NK-92 treated with Interleukin-12 subunit alpha and Interleukin-12 subunit beta, amount 100 ng/mL, for 24 hours (cell line): ENCODE measurements at places on chromosomes 5 and 9.

- DNase-seq = no peak
Observed at GRCh38 chr5:143065996-143066522, 295.9 kb downstream of the ARHGAP26 start.

DNA sequence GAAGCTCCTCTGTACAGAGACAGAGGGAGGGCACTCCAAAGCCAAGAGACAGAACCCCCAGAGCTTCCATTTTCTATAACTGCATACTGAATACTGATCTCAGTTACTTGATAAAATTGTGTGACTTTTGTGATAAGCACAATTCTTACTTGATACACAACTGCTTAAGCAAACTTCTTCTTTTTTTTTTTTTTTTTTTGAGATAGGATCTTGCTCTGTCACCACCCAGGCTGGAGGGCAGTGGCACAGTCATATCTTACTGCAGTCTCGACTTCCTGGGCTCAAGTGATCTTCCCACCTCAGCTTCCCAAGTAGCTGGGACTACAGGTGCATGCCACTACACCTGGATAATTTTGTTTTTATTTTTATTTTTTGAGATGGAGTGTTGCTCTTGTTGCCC lies 252.1 kb upstream of the ZNF608 start:
- DNase-seq = no peak

- DNase-seq = no peak
Observed at GRCh38 chr5:932628-933250, 40.1 kb downstream of the TRIP13 start.

DNA sequence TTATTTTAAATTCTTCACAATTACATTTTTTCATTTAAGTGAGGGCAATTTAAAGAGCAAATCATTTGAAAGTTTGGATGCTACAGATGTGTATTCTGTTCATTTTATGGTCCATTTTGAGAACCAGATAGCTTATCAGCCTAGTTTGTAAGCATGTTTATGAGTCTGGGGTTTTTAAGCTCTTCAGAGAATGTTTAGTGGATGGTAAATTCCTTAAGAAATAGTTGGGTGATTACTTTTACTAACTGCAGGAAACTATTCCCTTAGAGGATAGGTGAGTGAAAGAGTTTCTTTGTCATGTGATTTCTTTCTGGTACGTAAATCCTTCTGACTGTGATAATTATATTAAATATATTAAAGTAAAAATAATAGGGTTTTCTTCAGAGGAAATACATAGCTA lies 17.6 kb downstream of the RASGRF2 start:
- DNase-seq = no peak

DNA sequence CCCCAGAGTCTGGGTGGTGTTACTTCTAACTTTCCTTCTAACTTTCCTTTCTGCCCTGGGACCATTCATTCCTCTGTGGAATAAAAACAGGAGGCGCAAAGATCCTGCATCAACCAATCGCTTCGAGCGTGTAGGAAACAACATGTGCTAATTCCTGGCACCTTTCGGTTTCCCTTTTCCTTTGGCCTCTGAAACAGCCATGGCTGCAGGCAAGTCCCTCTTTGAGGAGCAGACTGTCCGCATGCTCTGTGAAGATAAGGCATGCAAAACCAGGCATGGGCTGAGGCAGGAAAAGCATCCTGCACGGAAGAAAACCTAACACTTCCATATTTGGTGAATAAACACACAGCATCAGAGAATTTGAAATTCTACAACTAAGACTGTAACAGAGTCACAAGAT lies 128.3 kb downstream of the HSD17B3 start:
- DNase-seq = no peak

DNA sequence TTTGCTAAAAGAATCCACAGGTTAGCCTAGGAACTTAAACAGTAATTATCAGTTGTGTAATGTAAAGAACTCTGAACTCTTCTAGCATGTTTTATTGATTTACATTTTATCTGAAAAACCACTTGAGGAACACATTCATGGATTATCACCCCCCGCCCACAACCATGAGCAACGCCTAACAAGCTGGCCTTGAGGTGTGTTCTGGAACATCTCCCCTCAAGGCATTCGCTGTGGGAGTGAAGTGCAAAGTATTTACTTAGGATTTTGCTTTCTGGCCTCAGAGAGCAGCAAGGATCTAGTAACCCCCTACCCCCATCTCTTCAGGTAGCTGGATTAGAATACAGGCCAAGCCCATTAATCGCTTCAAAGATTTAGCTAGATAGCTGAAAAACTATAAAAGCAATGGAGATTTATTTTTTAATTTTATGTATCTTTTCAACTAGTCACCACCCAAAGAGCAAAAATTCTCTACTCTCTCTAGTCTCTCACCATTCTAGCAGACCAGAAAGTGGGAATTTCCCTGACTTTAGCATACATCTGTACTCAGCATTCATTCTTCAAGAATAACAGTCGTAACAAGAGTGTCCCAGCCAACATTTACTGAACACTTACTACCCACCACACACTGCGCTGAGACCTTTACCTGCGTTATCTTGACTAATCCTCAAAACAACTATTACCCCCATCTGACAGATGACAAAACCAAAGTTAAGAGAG lies 37.2 kb downstream of the DDX31 start:
- no peak for DNase-seq

DNA sequence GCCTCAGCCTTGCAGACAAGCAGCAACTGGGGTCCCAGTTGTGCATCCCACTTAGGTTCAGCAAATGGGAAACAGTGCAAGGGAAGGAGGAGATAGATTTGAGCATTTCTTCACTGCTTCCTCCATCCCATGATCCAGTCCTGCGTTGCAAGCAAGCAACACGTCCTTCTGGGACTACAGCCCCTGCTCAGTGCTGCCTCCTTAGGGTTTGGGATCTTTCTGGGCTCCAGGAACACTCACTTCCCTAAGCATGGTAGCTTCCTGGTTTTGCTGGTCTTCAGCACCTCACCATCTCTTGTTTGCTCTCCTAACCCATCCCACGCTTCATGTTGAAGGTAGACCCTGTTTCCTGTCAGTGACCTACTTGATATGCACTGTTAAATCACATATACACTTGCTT lies 444.7 kb downstream of the MED10 start:
- no peak for DNase-seq

DNA sequence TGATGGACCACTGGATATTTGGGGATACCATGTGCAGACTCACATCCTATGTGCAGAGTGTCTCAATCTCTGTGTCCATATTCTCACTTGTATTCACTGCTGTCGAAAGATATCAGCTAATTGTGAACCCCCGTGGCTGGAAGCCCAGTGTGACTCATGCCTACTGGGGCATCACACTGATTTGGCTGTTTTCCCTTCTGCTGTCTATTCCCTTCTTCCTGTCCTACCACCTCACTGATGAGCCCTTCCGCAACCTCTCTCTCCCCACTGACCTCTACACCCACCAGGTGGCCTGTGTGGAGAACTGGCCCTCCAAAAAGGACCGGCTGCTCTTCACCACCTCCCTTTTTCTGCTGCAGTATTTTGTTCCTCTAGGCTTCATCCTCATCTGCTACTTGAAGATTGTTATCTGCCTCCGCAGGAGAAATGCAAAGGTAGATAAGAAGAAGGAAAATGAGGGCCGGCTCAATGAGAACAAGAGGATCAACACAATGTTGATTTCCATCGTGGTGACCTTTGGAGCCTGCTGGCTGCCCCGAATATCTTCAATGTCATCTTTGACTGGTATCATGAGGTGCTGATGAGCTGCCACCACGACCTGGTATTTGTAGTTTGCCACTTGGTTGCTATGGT lies 54.5 kb upstream of the HNRNPA0 start:
- no peak for DNase-seq

GRCh38 chr5:89374144-89374784 lies 491.3 kb upstream of the MEF2C start:
- no peak for DNase-seq

GRCh38 chr5:58466939-58467338 lies 7.1 kb upstream of the PLK2 start:
- DNase-seq = peak; percentile 30

DNA sequence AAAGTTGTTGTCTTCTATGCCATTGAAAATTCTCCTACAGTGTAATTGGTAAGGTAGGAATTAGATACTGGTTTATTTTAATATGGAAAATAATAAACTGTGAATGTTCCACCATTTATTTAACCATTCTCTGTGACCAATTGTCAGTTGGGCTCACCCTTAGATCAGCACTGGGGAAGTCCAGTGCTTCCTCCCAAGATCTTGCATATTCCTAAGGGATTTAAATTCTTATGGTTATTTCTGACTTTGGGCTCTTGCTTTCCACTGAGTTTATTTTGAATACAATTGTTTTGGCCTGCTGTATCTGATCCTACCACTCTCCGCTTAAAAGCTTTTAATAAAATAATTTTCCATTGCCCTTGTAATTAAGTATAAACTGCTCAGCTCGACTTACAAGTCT lies 137.4 kb downstream of the OR2K2 start:
- DNase-seq = no peak

- DNase-seq = no peak
Observed at GRCh38 chr5:175317872-175318271, 126.1 kb downstream of the DRD1 start.

- no peak for DNase-seq
Observed at GRCh38 chr5:4518903-4519672, 621.0 kb upstream of the ADAMTS16 start.

DNA sequence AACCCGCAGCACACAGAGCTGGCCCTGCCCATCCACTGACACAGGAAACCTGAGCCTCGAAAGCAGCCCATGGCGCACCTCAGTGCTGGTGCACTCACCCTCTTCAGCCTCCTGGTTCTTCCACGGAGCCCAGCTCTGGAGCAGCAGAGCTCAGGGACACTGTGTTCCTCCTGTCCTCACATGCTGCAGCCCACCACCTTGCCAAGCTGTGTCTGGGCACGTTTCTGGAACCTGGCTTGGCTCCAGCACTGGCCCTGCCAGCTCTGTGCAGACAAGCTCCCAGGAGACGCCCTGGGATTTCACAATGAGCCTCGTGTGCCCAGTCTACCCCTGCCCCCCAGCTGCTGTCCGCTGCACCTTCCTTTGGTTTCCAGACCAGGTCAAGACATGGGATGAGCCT lies 119.5 kb downstream of the SYK start:
- DNase-seq = no peak

- DNase-seq = no peak
Observed at GRCh38 chr5:136446565-136446964, 81.2 kb upstream of the TRPC7 start.
